Effector memory CD8-positive, alpha-beta T cell (primary cell): ENCODE measurements at places on chromosomes 16 and 17.

DNA sequence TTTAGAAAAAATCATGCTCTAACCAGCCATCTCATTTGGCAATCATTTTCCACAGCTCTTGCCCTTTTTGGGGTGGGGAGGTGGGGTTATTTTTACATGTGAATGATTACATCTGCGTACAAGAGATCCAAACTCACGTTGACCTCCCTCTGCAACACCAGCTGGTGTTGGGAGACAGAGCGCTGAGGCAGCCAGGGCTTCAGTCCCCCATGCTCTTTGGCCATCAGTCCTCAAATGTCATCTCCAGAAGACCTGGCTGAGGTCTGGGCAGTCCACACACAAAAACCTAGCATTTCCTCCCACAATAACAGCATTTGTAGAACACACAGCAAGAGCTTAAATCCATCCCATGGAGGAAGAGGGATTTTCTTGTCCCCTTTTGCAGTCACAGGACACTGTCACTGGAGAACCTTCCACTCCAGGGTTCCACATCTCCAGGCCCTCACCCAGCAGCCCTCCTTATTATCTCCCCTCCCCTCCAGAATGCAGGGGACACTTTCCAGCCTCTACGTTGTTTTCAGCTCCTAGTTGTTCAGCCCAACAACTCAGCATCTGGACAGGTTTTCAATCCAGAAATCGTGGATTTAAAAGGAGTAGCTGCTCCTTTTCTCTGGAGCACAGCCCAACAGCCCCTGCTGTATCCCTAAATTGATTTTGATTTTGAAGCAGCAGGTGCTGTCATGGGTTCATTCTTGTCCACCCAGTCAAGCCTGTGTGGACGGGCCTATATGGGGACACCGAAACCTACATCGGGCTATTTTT lies 21.1 kb downstream of the MEOX1 start:
- no peaks in the 10 kb centered on the region for H3K36me3 ChIP-seq
- peaks cover 6% of the 10 kb centered on the region for H3K27me3 ChIP-seq
- no peak overlapping the region for H3K4me3 ChIP-seq

DNA sequence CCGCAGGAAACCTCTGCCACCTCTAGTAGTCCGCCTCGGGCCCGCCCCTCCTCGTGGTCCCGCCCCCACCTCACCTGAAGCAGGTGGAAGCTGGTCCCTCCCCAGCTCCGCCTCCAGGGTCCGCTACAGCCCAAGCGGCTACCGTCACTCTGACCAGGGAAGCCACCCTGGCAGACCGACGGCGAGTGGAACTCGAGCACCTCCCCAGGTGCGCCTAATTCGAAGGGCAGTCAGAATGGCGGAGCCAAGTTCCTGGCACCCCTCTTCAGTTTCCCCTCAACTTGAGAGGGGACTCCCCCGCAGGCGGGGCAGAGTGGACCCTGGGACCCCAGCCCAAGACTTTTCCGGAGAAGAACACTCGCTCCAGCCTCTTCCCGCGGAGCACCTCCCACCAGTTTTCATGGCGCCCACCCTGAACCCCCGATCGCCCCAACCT lies 507 bp downstream of the FHOD1 start:
- peaks cover 42% of the 10 kb centered on the region for H3K4me1 ChIP-seq
- peaks cover 5% of the 10 kb centered on the region for H3K27me3 ChIP-seq
- H3K4me3 ChIP-seq, result peak overlapping the region; percentile 90
- H3K27ac ChIP-seq, result peak overlapping the region; percentile 92
- H3K36me3 ChIP-seq, result peaks cover 18% of the 10 kb centered on the region

- no peaks in the 10 kb centered on the region for H3K4me1 ChIP-seq
- H3K27me3 ChIP-seq, result peaks cover 38% of the 10 kb centered on the region
- no peak for DNase-seq
- H3K4me3 ChIP-seq, result no peak overlapping the region
- peaks cover 3% of the 10 kb centered on the region for H3K36me3 ChIP-seq
Observed at GRCh38 chr17:29039764-29040598, 3.0 kb upstream of the PIPOX start.

GRCh38 chr16:77190190-77190477 lies 856 bp upstream of the MON1B start:
- H3K36me3 ChIP-seq, result peaks cover 19% of the 10 kb centered on the region
- no peak for DNase-seq
- no peaks in the 10 kb centered on the region for H3K27me3 ChIP-seq
- H3K27ac ChIP-seq, result peak overlapping the region; percentile 98
- peak overlapping the region; percentile 92 for H3K4me3 ChIP-seq
- H3K4me1 ChIP-seq, result peaks cover 37% of the 10 kb centered on the region

GRCh38 chr17:55427587-55427882 lies 5.9 kb upstream of the MMD start:
- no peak for DNase-seq
- H3K4me3 ChIP-seq, result no peak overlapping the region
- H3K4me1 ChIP-seq, result no peaks in the 10 kb centered on the region
- no peak overlapping the region for H3K27ac ChIP-seq
- H3K27me3 ChIP-seq, result peaks cover 45% of the 10 kb centered on the region

- H3K27ac ChIP-seq, result no peak overlapping the region
- DNase-seq, result no peak
- H3K4me3 ChIP-seq, result no peak overlapping the region
- peaks cover 3% of the 10 kb centered on the region for H3K4me1 ChIP-seq
- peaks cover 3% of the 10 kb centered on the region for H3K36me3 ChIP-seq
Observed at GRCh38 chr16:1097800-1098199, 1.8 kb upstream of the C1QTNF8 start.

DNA sequence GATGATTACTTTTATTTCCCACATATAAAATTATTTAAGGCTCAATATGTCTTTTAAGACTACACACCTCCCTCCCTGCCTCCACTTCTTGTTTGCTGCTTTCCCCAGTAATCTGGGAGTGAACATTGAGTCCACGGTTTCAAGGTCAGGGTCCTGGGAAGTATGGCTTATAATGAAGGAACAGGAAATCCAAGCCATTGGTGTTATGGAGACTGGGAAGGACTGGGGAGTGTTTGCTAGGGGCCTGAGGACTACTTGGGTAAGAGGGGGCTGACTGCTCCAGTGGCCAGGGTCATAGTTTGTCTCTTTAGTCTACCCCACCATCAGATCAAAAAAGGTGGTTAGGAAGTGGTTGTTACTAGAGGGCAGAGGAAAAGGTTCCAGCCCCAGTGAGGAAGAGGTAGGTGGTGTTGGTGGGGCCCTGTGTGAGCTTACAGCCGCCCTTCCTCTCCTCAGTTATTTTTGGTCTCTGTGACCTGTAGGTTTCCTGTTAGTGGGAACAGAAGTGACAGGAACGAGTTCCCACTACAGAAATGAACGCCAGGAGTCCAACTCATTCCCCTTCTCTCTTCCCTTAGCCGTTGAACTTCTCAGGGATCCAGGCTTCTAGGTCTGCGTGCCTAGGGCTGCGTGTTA lies 742 bp upstream of the SLC16A13 start:
- H3K27ac ChIP-seq, result peak overlapping the region; percentile 97
- H3K36me3 ChIP-seq, result peaks cover 17% of the 10 kb centered on the region
- DNase-seq, result no peak
- peak overlapping the region; percentile 91 for H3K4me3 ChIP-seq

GRCh38 chr17:40303009-40303657 lies 5.8 kb upstream of the RARA start:
- peaks cover 9% of the 10 kb centered on the region for H3K36me3 ChIP-seq
- H3K4me1 ChIP-seq, result peaks cover 6% of the 10 kb centered on the region
- H3K27ac ChIP-seq, result peak overlapping the region; percentile 72
- peak; percentile 71 for DNase-seq
- no peak overlapping the region for H3K4me3 ChIP-seq
- no peaks in the 10 kb centered on the region for H3K27me3 ChIP-seq

- peaks cover 27% of the 10 kb centered on the region for H3K4me1 ChIP-seq
- peak overlapping the region; percentile 55 for H3K27ac ChIP-seq
- H3K27me3 ChIP-seq, result peaks cover 30% of the 10 kb centered on the region
- no peak for DNase-seq
- H3K36me3 ChIP-seq, result peaks cover 6% of the 10 kb centered on the region
Observed at GRCh38 chr16:3007957-3008689, 4.6 kb upstream of the CLDN9 start.

GRCh38 chr17:2363318-2363717 lies 26.0 kb downstream of the SGSM2 start:
- no peak for DNase-seq
- no peaks in the 10 kb centered on the region for H3K4me1 ChIP-seq
- H3K4me3 ChIP-seq, result no peak overlapping the region
- peaks cover 21% of the 10 kb centered on the region for H3K36me3 ChIP-seq
- no peaks in the 10 kb centered on the region for H3K27me3 ChIP-seq

DNA sequence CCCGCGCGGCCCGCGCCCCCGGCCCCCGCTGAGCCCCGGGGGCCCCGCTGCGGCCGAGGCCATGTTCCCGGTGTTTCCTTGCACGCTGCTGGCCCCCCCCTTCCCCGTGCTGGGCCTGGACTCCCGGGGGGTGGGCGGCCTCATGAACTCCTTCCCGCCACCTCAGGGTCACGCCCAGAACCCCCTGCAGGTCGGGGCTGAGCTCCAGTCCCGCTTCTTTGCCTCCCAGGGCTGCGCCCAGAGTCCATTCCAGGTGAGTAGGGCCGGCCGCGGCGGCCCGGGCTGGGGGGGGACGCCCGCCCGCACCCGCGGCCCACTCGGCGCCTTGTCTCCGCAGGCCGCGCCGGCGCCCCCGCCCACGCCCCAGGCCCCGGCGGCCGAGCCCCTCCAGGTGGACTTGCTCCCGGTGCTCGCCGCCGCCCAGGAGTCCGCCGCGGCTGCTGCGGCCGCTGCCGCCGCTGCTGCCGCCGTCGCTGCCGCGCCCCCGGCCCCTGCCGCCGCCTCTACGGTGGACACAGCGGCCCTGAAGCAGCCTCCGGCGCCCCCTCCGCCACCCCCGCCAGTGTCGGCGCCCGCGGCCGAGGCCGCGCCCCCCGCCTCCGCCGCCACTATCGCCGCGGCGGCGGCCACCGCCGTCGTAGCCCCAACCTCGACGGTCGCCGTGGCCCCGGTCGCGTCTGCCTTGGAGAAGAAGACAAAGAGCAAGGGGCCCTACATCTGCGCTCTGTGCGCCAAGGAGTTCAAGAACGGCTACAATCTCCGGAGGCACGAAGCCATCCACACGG lies 504 bp downstream of the MAZ start:
- H3K36me3 ChIP-seq, result peaks cover 70% of the 10 kb centered on the region
- DNase-seq, result peak; percentile 28
- H3K27ac ChIP-seq, result peak overlapping the region; percentile 94
- H3K27me3 ChIP-seq, result no peaks in the 10 kb centered on the region
- H3K4me3 ChIP-seq, result peak overlapping the region; percentile 83
- H3K4me1 ChIP-seq, result peaks cover 50% of the 10 kb centered on the region

DNA sequence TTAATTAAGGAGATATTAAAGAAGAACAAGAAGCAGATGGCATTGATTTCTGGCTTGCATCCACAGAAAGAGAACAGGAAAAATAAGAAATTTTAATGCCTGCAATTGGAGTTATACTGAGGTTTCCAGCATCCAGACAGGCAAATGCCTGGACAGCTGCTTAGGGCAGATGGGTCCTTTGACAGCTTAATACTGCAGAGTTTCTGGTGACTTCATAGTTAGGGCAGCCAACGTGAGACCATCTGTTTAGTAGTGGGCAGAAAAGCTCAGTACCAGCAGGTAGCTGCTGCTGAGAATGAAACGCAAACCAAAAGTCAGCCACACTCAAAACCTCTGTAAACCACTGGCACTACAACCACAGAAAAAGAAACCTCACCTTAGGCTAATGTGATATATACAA lies 109.8 kb downstream of the CDK5R1 start:
- no peaks in the 10 kb centered on the region for H3K36me3 ChIP-seq
- no peaks in the 10 kb centered on the region for H3K27me3 ChIP-seq
- H3K27ac ChIP-seq, result no peak overlapping the region
- H3K4me1 ChIP-seq, result no peaks in the 10 kb centered on the region
- no peak for DNase-seq

GRCh38 chr16:84245956-84246678 lies 6.3 kb upstream of the KCNG4 start:
- no peak overlapping the region for H3K4me3 ChIP-seq
- H3K27ac ChIP-seq, result no peak overlapping the region
- H3K4me1 ChIP-seq, result no peaks in the 10 kb centered on the region
- H3K27me3 ChIP-seq, result peaks cover 47% of the 10 kb centered on the region

GRCh38 chr16:12067714-12068401 lies 91.3 kb downstream of the SNX29 start:
- peaks cover 2% of the 10 kb centered on the region for H3K36me3 ChIP-seq
- no peak overlapping the region for H3K27ac ChIP-seq
- no peak overlapping the region for H3K4me3 ChIP-seq
- peak; percentile 53 for DNase-seq
- no peaks in the 10 kb centered on the region for H3K4me1 ChIP-seq

DNA sequence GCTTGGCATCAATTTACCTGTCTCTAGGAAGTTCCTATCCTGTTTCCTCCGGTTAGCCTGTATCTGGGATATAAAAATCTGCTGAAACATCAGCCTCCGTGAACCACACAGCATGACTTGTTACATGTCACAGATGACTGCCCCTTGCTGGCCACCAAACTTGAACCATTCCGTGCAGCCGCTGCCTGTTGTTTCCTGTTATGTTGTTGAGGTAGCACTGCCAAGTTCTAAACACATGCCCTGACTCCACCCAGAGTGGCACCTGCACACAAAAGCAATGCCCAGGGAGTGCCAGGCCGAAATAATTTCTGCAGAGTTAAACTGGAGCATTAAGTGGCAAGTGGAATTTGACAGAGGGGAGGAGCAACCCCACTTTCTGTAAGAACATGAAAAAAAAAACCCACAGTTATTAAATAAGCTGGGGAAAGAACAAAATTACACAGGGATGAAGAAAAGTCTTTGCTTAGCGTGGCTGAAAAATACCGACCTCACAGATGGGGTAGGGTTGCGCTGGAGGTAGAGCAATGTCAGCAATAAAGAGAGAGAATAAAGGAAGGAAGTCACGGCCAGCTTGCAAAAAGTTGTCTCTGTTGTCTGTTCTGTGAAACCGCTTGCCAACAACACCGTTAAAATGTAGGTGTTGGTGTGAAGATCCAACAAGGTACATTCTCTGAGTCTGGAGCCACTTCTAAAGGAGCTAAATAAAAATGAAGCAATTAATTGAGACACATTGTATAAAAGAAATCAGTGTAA lies 174.6 kb upstream of the CDH13 start:
- H3K27me3 ChIP-seq, result peaks cover 8% of the 10 kb centered on the region
- DNase-seq, result peak; percentile 30
- H3K36me3 ChIP-seq, result peaks cover 3% of the 10 kb centered on the region
- H3K4me1 ChIP-seq, result peaks cover 37% of the 10 kb centered on the region
- peak overlapping the region; percentile 51 for H3K27ac ChIP-seq
- peak overlapping the region; percentile 73 for H3K4me3 ChIP-seq

GRCh38 chr16:66925322-66925840 lies at the start of gene RRAD:
RRAD (minus strand) TSS chr16:66925535; CDS start chr16:66925179, 356 bp downstream.
- H3K36me3 ChIP-seq, result peaks cover 2% of the 10 kb centered on the region
- H3K27ac ChIP-seq, result no peak within 1 kb of the TSS
- H3K4me1 ChIP-seq, result no peaks in the 10 kb centered on the region
- no peak for DNase-seq
- peak within 1 kb of the TSS; percentile 75 for H3K4me3 ChIP-seq

DNA sequence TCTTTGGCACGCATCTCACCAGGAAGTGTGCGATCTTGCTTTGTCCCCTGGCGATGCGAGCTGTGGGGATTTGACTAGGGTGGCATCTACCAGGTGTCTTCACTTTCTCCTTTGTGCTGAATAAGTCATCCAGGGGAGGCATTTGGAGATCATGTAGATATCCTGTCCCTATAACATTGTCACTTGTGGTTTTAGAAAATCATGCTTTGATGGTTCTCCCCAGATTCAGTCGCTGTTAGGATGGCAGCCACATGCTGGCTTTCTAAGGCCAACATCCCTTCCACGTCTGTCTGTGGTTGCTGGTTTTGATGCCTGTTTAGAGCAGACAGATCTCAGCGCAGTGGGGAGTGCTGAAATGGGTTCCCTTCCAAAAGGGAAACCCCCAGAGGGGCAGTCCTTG lies 2.5 kb downstream of the ADAD2 start:
- peak overlapping the region; percentile 59 for H3K4me3 ChIP-seq
- peaks cover 10% of the 10 kb centered on the region for H3K4me1 ChIP-seq
- DNase-seq, result no peak
- H3K36me3 ChIP-seq, result no peaks in the 10 kb centered on the region
- peaks cover 33% of the 10 kb centered on the region for H3K27me3 ChIP-seq
